ENCODE measurements at places on chromosomes 1 and 21. TPM values are rescaled to one million over a fixed set of nuclear protein-coding genes. Genes with fewer than 3 reads are reported as not detected.

AIM2 gene
- total RNA-seq = 1.1 TPM

SLC45A1 gene
- total RNA-seq = 2.3 TPM

GRCh38 chr1:47646676-47647075 is 208.8 kb downstream of the FOXD2 start:
- H3K4me1 ChIP-seq = peaks cover 12% of the 10 kb centered on the region
- no peak overlapping the region for H3K27ac ChIP-seq
- no peak overlapping the region for H3K4me3 ChIP-seq
- no peak for DNase-seq

GRCh38 chr1:186762653-186763052 is 66.1 kb upstream of the PLA2G4A start:
- H3K4me3 ChIP-seq = no peak overlapping the region
- peaks cover 11% of the 10 kb centered on the region for H3K4me1 ChIP-seq
- no peak overlapping the region for H3K27ac ChIP-seq
- no peaks in the 10 kb centered on the region for H3K36me3 ChIP-seq

DNA sequence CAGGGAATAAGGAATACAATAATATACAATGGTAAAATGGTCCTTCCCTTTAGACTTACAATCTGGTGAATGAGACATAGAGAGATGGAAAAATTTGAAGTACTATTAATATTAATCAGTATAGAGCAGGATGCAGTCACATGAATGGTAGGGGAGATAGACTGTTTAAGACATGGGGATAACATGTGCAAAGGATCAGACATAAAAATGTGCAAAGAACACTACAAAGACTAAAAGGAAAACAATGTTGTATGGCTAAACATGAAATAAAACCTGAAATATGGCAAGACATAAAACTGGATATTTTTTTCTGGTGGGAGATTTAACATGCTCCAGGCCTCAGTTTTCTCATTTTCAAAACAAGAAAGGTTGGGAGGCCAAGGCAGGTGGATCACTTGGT is 182.4 kb upstream of the DPT start:
- H3K27me3 ChIP-seq = no peaks in the 10 kb centered on the region
- no peak overlapping the region for H3K4me3 ChIP-seq
- DNase-seq = no peak
- no peaks in the 10 kb centered on the region for H3K36me3 ChIP-seq
- peaks cover 7% of the 10 kb centered on the region for H3K4me1 ChIP-seq
- H3K27ac ChIP-seq = no peak overlapping the region

DNA sequence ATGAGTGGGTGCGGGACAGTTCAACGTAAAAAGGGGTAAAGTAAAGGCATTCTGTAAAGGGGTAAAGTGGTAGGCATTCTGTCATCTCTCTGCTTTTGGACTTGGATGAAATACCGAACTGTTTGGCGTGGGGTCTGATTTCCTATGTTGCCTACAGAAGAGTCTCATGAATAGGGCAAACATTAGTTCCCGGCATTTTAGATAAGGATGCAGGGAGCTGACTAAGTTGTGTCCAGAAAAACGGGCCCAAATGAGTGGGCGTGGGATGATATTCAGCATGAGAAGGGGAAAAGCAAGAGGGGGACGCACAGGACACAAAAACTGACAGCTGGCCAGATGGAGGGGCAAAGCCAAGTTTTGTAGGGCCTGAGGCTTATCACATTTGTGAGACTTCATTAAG is 2.9 kb upstream of the RHOU start:
- no peak for DNase-seq
- no peaks in the 10 kb centered on the region for H3K36me3 ChIP-seq
- H3K27ac ChIP-seq = no peak overlapping the region
- peaks cover 41% of the 10 kb centered on the region for H3K27me3 ChIP-seq

DNA sequence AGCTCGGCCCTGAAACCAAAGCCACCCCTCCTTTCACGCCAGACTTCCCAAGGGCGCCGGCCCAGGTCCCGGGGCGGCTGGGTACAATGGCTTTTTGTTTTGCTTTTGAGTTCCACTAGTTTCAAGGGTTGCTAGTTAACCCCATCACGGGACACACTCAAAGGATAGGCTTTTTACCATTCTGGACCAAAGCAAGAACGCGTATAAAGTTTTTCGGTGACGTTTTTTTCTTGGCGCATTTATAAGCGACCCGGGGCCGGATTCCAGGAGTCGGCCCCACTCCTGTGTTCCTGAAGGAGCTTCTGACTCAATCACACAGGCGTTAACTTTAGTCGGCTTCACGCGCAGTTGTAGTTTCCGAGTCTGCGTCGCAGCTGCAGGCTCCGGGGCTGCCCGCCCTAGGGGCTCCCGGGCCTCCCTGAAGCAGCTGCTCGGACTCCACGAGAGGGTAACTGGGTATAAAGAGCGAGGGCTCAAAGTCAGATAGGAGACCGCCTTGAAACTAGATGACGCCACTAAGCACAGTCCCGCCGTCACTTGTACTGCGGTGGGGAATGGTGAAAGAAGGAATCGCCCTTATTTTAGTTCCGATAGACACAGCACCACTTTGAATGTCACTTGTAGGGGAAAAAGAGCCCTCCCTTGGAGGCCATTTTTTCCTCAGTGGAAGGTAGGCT is 707 bp upstream of the KLHL21 start:
- no peaks in the 10 kb centered on the region for H3K36me3 ChIP-seq
- H3K27ac ChIP-seq = peak overlapping the region; percentile 97
- peaks cover 23% of the 10 kb centered on the region for H3K4me1 ChIP-seq

- H3K4me1 ChIP-seq = peaks cover 21% of the 10 kb centered on the region
- H3K27me3 ChIP-seq = no peaks in the 10 kb centered on the region
- H3K36me3 ChIP-seq = no peaks in the 10 kb centered on the region
- no peak overlapping the region for H3K27ac ChIP-seq
- H3K4me3 ChIP-seq = no peak overlapping the region
These were observed 49.9 kb downstream of the TOMM20 start for GRCh38 chr1:235078480-235079381.

GRCh38 chr21:42748620-42749176 is 95.3 kb downstream of the PDE9A start:
- peaks cover 17% of the 10 kb centered on the region for H3K36me3 ChIP-seq
- H3K4me1 ChIP-seq = peaks cover 5% of the 10 kb centered on the region
- no peaks in the 10 kb centered on the region for H3K27me3 ChIP-seq
- DNase-seq = no peak
- peak overlapping the region; percentile 51 for H3K27ac ChIP-seq

DNA sequence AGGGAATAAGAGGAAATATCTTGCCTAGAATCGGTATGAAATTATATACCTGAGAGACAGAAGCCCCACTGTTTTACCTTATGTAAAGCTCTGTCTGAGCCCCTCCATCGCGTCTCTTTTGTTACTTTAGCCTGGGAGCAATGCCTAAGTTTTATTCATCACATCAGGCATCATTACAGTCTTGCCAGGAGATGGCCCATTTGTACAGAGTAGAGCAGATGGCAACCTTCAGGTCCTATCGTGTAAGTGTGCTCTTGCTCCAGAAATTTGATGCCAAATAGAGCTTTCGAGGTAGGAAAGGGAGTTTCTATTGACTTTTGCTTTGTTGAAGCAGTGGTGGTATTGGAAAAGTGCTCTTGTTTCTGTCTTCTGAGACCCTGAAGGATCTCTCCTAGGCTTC is 24.9 kb downstream of the CFAP126 start:
- no peaks in the 10 kb centered on the region for H3K4me1 ChIP-seq
- no peaks in the 10 kb centered on the region for H3K27me3 ChIP-seq
- DNase-seq = no peak
- H3K27ac ChIP-seq = no peak overlapping the region
- peaks cover 48% of the 10 kb centered on the region for H3K36me3 ChIP-seq
- H3K4me3 ChIP-seq = no peak overlapping the region

GRCh38 chr1:15038232-15039016 is 115.1 kb upstream of the TMEM51 start:
- no peaks in the 10 kb centered on the region for H3K27me3 ChIP-seq
- H3K36me3 ChIP-seq = no peaks in the 10 kb centered on the region
- peaks cover 8% of the 10 kb centered on the region for H3K4me1 ChIP-seq
- no peak overlapping the region for H3K4me3 ChIP-seq
- DNase-seq = peak; percentile 34

All from WTC11 (cell line).